Stimulated activated CD8-positive, alpha-beta memory T cell treated with anti-CD3 and anti-CD28 coated beads, Interleukin-7, amount 100 ng/mL, for 24 hours (primary cell): ENCODE measurements at places on chromosomes 13 and 19.

- DNase-seq = no peak
These were observed 573 bp upstream of the ZNF614 start for GRCh38 chr19:52028780-52029123.

DNA sequence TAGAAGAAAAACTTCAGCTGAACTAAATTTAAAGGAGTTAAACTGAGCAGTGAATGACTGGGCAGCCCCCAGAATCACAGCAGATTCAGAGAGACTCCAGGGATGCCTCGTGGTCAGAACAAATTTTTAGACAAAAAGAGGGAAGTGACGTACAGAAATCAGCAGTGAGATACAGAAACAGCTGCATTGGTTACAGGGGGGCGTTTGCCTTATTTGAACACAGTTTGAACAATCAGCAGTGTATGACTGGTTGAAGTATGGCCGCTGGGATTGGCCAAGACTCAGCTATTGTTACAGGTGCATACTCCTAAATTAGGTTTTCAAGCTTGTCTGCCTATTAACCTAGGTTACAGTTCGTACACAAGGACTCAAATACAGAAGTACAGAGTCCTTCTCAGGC lies 2.2 kb upstream of the SPRYD7 start:
- no peak for DNase-seq

- no peak for DNase-seq
These were observed 1.1 kb downstream of the GYS1 start for GRCh38 chr19:48991873-48992580.

- no peak for DNase-seq
These were observed 1.6 kb upstream of the DIRAS1 start for GRCh38 chr19:2722541-2723344.

DNA sequence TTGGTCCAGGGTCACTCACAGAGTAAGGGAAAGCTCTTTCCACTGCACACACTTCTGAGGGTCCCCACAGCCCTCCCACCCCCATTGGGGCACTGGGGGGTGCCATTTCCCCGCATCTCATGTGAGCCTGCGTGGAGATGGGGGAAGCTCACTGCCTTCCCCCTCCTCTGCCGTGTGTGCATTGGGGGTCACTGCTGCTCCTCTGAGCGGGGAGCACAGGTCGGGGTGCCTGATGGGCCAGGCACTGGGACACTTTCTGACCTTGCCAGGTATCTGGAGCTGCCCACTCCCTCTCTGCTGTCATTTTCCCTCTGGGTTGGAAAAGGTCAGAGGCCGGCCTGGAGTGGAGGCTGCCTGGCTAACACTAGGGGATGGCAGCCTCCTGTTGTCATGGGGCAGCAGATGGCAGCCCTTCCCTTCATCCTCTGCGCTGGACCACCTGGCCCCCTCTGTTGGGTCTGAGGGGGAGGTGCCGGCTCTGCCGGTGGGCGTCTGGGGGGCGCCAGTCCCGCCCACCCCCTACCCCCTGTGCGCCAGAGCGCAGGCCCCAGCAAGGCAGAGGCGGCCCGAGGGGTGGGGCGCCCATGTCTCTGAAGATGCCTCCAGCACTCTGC lies 9.1 kb downstream of the SSBP4 start:
- no peak for DNase-seq
